Stomach (tissue), 19 donors: ENCODE measurements at places on chromosomes 5 and 9. TPM values are rescaled to one million over a fixed set of nuclear protein-coding genes. Genes with fewer than 3 reads are reported as not detected.

- DNase-seq = peak; percentile 12
Measured at GRCh38 chr9:98612061-98612752, 96.5 kb downstream of the GABBR2 start.

DNA sequence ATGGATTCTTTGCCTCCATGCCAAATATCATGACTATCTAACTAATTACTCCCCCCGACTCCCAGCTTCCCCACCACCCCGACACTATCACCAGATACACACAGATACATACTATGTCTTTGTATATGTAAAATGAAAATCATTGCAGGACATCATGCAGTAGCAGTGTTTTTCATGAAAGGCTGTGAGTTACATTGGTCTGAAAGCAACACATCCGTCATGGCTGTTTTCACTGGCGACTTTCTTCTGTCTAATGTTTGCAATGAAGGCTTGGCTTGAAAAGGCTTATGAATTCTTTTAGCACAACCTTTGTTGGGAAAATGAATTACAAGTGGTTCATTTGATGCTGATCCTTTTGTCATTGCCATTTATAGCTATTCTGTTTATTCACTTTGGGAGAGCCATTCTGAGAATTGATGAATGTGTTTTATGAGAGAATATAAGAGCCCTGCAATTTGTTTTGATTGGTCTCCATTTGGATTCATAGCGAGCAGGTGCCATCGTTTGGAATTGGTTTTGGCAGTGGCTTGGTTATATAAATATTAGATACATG is 103.4 kb downstream of the PIP5K1B start:
- no peak for DNase-seq

IL5 gene
- total RNA-seq = not detected

DNA sequence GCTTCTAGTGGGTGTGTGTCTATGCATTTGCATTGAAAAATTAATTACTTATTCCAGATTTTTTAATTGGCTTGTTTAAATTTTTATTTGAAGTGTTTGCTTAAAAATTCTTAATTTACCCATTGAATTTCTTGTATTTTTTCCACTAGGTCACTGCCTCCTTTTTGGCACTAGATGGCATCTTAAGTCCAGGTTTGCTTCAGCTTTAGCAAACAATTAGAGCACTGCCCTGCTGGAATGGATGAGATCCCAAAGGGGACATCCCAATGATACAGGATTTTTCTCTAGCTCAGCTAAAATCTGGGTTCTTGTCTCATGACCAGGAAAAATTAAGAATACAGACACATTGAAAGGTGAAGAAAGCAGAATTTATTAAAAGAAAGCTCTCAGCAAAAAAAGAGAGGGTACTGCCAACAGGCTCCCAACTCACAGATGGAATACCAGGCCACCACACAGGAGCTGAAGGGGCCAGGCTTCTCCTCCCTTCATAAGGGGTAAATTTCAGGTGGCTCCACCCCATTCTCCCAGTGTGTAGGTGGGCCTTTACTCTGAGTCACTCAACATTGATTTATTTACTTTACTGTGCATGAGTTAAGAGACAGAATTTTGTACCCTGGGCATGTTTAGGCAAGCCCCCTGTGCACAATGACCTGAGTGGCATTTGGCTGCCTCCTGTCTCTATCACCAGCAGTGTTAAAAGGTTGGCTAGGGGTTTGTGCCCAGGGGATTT is 532.4 kb downstream of the ANXA1 start:
- no peak for DNase-seq

- no peak for DNase-seq
Measured at GRCh38 chr9:68731857-68732256, 26.8 kb downstream of the PIP5K1B start.

- peak; percentile 37 for DNase-seq
Measured at GRCh38 chr5:141637123-141637766, 448 bp downstream of the RELL2 start.

- no peak for DNase-seq
Measured at GRCh38 chr5:180193749-180194375, 15.1 kb downstream of the RASGEF1C start.

DNA sequence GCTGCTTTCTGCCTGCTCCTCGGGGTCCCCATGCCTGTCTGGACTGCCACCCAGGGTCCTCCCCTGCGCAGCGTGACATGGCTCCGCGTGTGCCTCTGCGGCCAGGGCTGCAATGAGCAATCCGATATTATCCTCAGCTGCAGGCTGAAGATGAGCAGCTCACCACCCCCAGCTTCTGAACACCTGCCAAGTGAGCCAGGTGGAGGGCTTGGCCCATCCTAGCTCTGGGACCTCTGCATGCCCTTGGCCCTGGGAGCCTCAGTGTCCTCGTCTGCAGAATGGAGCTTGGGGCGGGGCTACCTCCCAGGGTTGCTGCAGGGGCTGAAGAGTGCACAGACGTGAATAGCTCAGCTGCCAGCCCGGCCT is 4.1 kb upstream of the MYMK start:
- DNase-seq = no peak

DNA sequence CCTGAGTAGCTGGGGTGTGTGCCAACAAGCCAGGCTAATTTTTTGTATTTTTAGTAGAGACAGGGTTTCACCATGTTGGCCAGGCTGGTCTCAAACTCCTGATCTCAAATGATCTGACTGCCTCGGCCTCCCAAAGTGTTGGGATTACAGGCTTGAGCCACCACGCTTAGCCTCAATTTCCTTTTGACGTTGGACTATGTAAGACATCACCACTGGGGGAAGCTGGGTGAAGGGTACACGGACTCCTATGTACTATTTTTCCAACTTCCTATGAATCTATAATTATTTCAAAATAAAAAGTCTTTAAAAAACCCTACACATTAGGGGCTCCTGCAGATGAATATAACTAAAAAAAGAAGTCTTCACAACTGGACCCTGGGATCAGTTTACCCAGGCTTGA is 44.0 kb downstream of the NKX2-5 start:
- no peak for DNase-seq

GRCh38 chr5:90613459-90613858 is 54.9 kb downstream of the ADGRV1 start:
- no peak for DNase-seq

DNA sequence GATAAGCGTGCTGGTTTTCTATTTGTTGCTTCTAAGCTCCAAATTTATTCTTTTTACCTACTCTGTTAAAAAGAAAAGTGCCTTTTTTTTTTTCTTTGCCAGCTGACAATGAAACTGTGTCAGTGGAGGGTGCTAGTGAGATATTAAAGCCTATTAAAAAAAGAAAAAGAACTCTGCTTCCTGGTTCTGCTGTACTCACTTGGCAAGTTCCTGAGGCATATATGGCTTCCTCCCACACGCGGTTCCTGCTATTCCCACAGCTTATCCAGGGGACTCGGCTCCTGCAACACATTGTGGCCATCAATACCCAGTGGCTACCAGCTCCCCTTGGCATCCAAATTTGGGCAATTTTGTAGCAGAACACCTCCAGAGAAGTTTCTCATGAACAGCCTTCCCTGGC is 1977.7 kb upstream of the CDH9 start:
- DNase-seq = no peak

HACD4 gene
- 5.9 TPM for total RNA-seq

GRCh38 chr5:99940540-99940939 is 594.6 kb upstream of the FAM174A start:
- DNase-seq = no peak

- no peak for DNase-seq
Measured at GRCh38 chr9:133512253-133513213, 12.2 kb downstream of the MYMK start.

DNA sequence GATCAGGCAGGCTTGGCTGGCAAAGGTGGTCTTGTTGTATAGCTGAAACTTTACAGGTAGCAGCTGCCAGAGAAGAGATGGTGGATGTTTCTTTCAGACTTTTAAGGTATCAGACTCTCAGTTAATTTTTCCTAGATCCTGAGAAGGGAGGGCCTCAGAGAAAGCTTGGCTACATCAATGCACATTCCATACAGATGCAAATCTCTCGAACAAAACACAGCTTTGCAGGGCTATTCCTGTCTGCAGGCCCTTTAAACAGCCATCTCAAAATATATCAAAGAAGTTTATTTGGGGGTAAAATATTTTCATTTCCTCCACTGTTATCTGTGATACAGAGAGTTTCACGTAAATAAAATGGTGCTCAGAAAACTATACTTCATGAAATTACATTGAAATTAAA is 1584.4 kb downstream of the EFNA5 start:
- DNase-seq = no peak

GRCh38 chr9:114290561-114290986 is 32.3 kb upstream of the ORM1 start:
- no peak for DNase-seq

GRCh38 chr9:88988796-88989641 is 2.2 kb upstream of the S1PR3 start:
- DNase-seq = peak; percentile 44

DNA sequence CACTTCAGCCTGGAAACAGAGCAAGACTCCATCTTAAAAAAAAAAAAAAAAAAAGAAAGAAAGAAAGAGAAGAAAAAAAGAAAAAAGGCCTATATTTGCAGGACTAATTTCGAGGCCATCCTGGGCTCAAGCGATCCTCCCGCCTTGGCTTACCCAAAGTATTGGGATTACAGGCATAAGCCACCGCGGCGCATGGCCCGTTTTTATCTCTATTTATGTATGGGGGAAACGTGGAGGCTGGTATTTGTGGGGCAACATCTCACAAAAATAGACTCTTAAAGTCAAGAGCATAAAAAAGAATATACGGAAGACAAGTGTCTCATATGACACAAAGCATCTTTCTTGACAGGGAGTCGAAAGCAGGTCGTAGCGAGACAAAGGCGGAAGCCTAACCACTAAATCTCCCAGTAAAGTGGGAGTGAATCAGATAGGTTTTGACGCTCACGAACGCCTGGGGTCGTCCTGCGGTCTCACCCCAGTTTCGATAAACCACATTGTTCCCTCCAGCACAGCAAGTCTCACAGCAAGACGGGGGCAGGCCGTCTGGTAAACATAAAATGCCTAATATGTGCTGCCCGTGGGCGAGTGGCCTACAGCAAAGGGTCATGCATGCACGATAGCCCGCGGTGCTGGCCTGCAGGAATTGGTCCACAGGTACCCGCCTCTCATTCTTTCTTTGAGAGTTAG is 1.8 kb upstream of the TRIM41 start:
- DNase-seq = no peak

DNA sequence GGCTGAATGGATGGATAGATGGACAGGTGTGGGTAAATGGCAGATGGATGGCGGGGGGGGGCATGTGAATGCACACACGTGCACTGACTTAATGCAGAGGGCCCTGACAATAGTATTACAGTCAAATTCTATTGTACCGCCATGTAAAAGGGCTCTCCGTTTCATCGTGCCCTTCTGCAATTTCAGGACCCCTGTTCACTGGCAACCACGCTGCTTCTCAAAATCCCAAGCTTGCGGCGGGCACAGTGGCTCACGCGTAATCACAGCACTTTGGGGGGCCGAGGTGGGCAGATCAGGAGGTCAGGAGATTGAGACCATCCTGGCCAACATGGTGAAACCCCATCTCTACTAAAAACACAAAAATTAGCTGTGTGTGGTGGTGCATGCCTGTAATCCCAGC is 211.4 kb downstream of the BNC2 start:
- DNase-seq = no peak

DNA sequence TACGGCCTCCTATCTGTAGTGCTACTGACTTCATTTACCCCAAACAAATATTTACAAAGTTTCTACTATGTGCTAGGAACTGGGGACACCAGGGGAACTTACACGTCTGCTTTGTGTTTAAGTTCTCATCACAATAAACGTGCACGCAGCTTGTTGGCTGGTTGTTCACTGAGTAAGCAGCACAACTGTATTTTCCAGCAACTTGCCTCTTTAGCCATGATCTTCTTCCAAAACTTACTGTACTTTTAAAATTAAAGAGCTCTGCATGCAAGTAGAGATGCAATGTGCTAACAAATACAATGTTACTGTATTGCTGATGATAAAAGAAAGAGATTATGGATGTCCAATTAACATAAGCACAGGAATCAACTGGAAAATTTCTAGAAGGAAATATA is 62.8 kb downstream of the RAPGEF1 start:
- DNase-seq = peak; percentile 40

DNA sequence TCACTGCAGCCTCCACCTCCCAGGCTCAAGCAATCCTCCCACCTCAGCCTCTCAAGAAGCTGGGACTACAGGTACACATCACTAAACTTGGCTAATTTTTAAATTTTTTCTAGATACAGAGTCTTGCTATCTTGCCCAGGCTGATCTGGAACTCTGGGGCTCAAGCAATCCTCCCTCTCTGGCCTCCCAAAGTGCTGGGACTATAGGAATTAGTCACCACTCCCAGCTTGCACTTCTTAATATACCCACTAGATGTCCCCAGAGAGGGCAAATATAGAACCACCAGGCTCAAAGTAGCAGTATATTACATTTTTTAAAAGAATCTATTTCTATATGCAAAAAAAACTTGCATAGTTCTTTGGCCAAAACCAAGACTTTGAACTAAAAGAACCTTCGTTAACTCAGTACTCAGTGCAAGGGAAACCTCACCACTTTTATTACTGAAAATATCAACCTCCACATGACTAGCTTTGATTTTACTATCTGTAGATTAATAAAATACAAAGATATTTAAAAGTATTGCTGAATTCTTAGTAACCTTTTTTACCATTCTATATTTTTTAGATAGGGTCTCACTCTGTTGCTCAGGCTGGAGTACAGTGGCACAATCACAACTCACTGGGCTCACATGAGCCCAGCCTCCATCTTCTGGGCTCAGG is 25.8 kb upstream of the HSD17B3 start:
- peak; percentile 80 for DNase-seq
